ENCODE measurements at places on chromosomes 4 and X.

DNA sequence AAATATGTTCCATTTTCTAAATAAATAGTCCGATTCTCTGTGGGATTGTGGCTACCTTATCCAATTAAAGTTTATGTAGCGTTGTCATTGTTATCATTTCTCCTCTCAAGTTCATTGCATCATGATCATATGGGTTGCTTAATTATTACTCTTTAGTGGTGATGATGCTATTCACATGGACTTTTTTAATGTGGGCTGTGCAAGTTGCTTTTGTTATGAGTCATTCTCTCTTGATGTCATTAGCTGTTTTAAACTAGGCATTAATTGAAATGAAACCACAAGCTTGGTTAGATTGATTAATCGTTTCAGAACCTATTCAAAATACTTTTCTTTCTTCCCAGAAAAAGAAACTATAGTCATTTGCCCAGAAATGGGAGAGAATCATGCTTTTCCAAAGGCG is 38.2 kb downstream of the NHS start:
- DNase-seq = peak; percentile 91

- DNase-seq = peak; percentile 47
Observed at GRCh38 chr4:91256043-91256442, 1047.7 kb upstream of the GRID2 start.

DNA sequence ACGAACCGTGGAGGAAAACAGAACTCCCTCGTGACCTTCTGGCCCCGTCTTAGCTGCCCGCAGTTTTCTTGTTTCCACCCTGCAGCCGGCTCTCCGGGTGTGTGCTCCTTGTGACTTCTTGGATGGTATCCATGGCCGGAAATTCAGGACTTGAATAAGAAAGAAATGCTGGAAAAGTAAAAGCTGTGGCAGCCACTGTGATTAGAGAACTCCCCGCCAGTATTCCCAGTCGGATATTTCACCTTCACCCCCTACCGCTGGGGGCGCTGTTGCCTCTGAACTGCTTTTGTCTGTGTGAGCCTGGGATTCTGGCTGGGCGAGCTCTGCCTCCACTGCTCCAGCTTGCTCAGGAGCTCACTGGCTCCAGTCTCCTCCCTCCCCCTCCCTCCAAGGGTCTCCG is 41.5 kb upstream of the CYP4V2 start:
- DNase-seq = peak; percentile 90

DNA sequence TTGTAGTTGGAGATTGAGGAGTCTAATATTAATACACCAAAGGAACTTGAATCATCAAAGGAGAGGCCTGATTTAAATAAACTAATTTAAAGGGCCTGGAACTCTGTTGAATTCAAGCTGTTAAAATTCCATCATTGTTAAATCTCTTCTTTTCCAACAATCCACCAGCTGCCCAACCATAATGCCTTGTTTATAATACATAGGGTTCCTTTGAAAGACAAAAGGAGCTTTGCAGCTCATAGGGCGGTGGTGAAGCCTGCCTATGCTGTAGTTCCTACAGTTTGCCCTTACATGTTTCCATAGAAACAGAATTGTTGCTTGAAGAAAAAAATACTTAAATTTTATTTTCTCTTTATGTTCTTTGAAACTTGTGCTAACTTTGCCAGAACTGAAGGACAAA is 102.8 kb downstream of the GLUD2 start:
- no peak for DNase-seq

DNA sequence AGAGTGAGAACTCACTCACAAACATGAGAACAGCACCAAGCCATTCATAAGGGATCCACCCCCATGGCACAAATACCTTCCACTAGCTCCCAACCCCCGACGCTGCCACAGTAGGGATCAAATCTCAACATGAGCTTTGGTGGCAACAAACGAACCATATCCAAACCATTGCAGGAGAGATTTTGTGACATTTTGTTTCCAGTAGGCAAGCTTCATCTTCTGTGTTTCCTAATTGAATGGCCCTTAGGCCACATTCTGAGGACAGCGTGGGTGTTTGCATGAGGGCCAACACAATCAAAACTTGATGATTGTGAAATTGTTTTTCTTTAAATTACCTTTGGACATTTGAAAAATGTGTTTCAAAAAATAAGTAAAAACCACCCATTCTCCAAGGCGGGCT is 102.6 kb upstream of the LNX1 start:
- DNase-seq = no peak

DNA sequence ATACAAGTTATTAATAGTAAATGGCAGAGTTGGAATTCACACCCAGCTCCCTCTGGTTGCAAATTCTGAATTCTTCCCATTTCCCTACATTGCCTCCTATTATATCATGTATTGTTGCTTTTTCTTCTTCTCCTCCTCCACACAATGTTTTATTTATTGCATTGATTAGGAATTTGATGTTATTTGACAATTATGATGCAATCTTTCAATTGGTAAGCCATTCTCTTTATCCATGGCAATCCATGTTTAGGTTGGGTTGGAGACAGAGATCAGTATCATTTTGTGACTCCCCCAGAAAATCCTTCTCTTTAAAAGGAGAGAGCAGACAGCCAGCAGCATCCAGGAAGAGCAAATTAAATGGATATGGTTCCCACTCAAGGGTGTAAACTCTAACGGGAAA is 30.5 kb downstream of the TTC29 start:
- DNase-seq = no peak

DNA sequence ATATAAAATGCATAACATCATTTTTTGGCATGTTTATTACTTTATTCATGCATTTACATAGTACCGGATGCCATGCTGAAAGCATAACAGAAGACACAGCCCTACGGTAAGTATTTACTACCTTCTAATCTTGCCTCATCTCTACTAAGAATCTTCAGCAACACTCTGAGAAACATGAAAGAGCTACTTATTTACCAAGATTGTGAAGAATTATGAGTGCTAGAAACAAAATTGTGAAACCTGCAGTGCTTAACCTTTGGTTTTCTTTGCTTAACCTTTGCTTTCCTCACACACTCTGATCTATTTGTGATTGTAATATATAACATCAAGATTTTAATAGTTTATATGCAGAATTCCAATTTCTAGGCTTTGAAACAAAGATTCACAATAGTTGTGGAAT is 7.4 kb downstream of the ANTXR2 start:
- DNase-seq = no peak

DNA sequence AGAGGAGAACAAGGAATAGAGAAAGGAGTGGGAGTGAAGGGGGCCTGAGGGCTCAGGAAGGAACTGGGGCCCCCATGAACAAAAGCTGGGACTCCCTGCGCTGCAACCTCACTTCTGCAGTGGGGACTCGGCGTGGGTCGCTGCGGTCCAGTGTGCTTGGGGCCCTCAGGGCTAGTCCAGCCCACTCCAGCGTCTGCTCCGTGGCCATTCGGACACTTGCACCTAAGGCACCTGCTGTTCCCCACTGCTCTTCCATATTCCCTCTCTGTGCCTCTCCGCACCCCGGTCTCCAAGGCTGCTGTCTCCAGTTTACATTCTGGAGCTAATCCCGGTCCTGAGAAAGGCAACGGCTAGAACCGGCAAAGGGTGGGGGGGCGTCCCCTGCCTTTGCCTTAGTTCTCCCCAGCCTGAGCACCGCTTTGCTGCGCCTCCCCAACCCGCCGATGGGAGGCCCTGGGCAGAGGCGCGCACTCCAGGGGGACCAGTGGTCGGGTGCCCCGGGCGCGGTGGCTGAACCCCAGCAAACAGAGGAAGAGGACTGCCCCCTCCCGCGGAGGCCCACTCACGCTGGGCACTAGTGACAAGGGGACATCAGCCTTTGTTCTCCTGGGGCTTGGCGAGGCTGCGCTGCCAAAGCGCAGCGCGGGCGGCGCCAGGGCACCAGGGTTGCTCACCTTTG is 327.7 kb upstream of the F9 start:
- no peak for DNase-seq

GRCh38 chrX:103918571-103919269 is 43.7 kb upstream of the TMSB15B start:
- DNase-seq = peak; percentile 73

GRCh38 chr4:106914223-106914622 is 121.9 kb downstream of the DKK2 start:
- no peak for DNase-seq

DNA sequence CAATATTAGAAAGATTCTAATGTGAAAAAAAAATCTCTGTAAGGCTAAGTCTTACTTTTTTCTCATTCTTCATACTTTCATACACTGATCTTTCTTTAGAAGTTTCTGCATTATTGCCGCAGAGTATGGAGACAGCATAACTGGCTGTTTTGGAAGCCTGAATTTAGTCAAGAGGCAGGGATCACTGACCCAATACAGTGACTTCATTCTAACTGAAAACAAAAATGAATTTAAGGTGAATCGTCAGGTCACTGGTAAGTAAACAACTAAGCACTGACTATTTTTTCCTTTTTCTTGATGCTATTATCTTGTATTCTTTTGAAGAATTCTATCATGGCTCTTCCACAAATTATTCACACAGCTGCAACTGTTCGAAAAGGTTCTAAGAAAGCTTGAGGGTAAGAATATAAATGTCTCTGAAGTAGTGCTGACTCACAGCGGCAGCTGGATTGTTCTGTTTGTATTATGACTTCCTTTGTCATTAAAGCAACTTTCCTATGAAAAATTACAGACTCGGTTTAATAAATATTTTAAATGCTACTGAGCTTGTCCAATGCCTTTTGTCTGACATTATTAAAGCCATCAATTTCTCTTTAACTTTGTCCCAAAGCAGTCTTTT is 609.3 kb downstream of the FSTL5 start:
- peak; percentile 34 for DNase-seq

DNA sequence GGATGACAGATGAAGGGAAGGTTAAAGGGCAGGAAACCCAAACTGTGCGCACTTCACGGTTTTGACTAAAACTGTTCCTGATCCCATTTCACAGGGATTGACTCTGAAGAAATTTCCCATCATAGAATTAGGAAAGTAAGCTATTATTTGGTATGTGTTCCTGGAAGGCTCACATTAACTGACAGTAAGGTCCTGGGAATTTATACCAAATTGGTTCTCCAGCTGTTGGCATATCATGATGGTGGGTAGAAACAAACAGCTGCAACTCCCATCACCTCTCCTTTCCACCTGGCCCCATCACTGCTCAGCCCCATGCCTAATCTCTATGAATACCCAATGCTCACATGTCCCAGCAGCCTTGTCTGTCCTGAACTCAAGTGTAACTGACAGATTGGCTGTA is 121.2 kb downstream of the GPC3 start:
- no peak for DNase-seq

GRCh38 chr4:26622913-26623312 is 39.0 kb downstream of the TBC1D19 start:
- DNase-seq = no peak

GRCh38 chr4:169333265-169333664 is 62.5 kb upstream of the SH3RF1 start:
- DNase-seq = no peak

Measured in kidney tubule cell (primary cell).